RWPE2 (cell line): ENCODE measurements at places on chromosomes 6 and 20.

- H3K36me3 ChIP-seq, result no peaks in the 10 kb centered on the region
- H3K4me1 ChIP-seq, result peaks cover 21% of the 10 kb centered on the region
- no peaks in the 10 kb centered on the region for H3K27me3 ChIP-seq
- H3K4me3 ChIP-seq, result no peak overlapping the region
Observed at GRCh38 chr6:163383912-163384311, 30.6 kb upstream of the QKI start.

GRCh38 chr6:112680091-112680490 lies 333.0 kb downstream of the RFPL4B start:
- no peak overlapping the region for H3K27ac ChIP-seq
- DNase-seq, result no peak
- H3K27me3 ChIP-seq, result no peaks in the 10 kb centered on the region
- no peak overlapping the region for H3K4me3 ChIP-seq

GRCh38 chr20:61932711-61933480 lies 132.8 kb downstream of the TAF4 start:
- H3K27me3 ChIP-seq, result no peaks in the 10 kb centered on the region
- peaks cover 26% of the 10 kb centered on the region for H3K36me3 ChIP-seq
- no peak overlapping the region for H3K27ac ChIP-seq

GRCh38 chr20:3728876-3729275 lies 3.6 kb upstream of the HSPA12B start:
- DNase-seq, result no peak
- peaks cover 15% of the 10 kb centered on the region for H3K4me1 ChIP-seq
- H3K36me3 ChIP-seq, result no peaks in the 10 kb centered on the region
- H3K27me3 ChIP-seq, result no peaks in the 10 kb centered on the region
- H3K4me3 ChIP-seq, result no peak overlapping the region

GRCh38 chr6:106885679-106886078 lies 88.8 kb downstream of the CD24 start:
- no peaks in the 10 kb centered on the region for H3K27me3 ChIP-seq
- H3K4me3 ChIP-seq, result no peak overlapping the region
- no peaks in the 10 kb centered on the region for H3K36me3 ChIP-seq
- H3K27ac ChIP-seq, result no peak overlapping the region

GRCh38 chr6:92023410-92023966 lies 1395.9 kb downstream of the EPHA7 start:
- H3K27me3 ChIP-seq, result no peaks in the 10 kb centered on the region
- peaks cover 13% of the 10 kb centered on the region for H3K36me3 ChIP-seq
- H3K4me3 ChIP-seq, result no peak overlapping the region
- no peaks in the 10 kb centered on the region for H3K4me1 ChIP-seq
- no peak overlapping the region for H3K27ac ChIP-seq
- DNase-seq, result no peak

DNA sequence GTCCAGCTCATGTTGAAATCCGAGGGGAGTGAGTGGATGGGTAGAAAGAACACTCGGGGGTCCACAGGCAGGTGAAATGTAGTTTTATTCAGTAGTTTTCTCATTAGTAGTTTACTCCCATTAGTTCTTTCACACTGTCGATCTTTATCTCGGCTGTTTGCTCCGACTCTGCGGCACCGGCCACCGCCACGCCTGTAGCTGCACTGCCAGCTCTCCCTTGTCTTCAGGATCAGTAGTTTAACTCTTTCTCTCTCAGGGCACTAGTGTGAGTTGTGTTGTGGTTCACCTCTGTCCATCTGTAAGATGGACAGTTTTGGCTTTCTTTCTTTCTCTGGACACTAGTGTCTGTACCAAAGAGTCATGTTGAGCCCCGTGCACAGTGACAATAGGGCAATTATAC lies 195.7 kb downstream of the LMBRD1 start:
- no peak for DNase-seq
- no peaks in the 10 kb centered on the region for H3K36me3 ChIP-seq
- no peaks in the 10 kb centered on the region for H3K4me1 ChIP-seq
- no peak overlapping the region for H3K4me3 ChIP-seq

- H3K4me3 ChIP-seq, result no peak overlapping the region
- H3K27me3 ChIP-seq, result no peaks in the 10 kb centered on the region
- H3K36me3 ChIP-seq, result no peaks in the 10 kb centered on the region
Observed at GRCh38 chr6:77092971-77093370, 370.3 kb downstream of the HTR1B start.

DNA sequence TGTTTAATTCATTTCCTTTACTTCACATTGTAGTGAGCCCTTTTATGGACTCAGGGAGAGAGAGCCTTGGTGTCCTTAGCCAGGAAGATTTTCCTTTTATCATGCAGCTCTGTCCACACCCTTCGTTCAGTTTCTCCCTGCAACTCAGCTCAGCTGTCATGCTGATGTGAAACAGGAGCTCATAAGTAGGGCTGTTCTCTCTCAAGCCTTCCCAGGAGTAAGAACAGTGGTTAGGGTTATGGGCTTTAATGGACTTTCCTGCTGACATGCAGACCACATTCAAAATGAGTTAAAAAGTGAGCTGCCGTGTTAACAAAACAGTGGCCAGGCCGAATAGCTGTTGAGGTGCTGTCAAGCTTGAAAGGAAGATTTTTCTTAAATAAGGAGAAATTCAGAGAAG lies 104.1 kb downstream of the BCKDHB start:
- no peak overlapping the region for H3K27ac ChIP-seq
- no peak overlapping the region for H3K4me3 ChIP-seq

- no peak overlapping the region for H3K4me3 ChIP-seq
- H3K36me3 ChIP-seq, result no peaks in the 10 kb centered on the region
- H3K27ac ChIP-seq, result no peak overlapping the region
- H3K4me1 ChIP-seq, result no peaks in the 10 kb centered on the region
- DNase-seq, result no peak
Observed at GRCh38 chr6:80094017-80094416, 12.5 kb upstream of the BCKDHB start.

- DNase-seq, result no peak
- no peaks in the 10 kb centered on the region for H3K36me3 ChIP-seq
- H3K27me3 ChIP-seq, result no peaks in the 10 kb centered on the region
- H3K27ac ChIP-seq, result no peak overlapping the region
- peaks cover 4% of the 10 kb centered on the region for H3K4me1 ChIP-seq
- H3K4me3 ChIP-seq, result no peak overlapping the region
Observed at GRCh38 chr6:40437631-40438030, 149.5 kb downstream of the LRFN2 start.

GRCh38 chr6:150866147-150866990 lies 867 bp downstream of the MTHFD1L start:
- peaks cover 15% of the 10 kb centered on the region; the same call in 1 of the 2 replicates for H3K36me3 ChIP-seq
- peak overlapping the region; percentile 88 for H3K27ac ChIP-seq
- peak overlapping the region; percentile 92 for H3K4me3 ChIP-seq
- no peaks in the 10 kb centered on the region for H3K27me3 ChIP-seq
- DNase-seq, result peak; percentile 87
- H3K4me1 ChIP-seq, result no peaks in the 10 kb centered on the region

- no peaks in the 10 kb centered on the region for H3K27me3 ChIP-seq
- no peak for DNase-seq
- no peaks in the 10 kb centered on the region for H3K36me3 ChIP-seq
- H3K4me3 ChIP-seq, result no peak overlapping the region
- no peak overlapping the region for H3K27ac ChIP-seq
Observed at GRCh38 chr6:13536796-13537526, 37.4 kb upstream of the SIRT5 start.

- no peak overlapping the region for H3K27ac ChIP-seq
- H3K4me1 ChIP-seq, result peaks cover 3% of the 10 kb centered on the region
- H3K4me3 ChIP-seq, result no peak overlapping the region
- DNase-seq, result no peak
- H3K36me3 ChIP-seq, result peaks cover 60% of the 10 kb centered on the region
Observed at GRCh38 chr20:35947489-35947888, 6.8 kb downstream of the SCAND1 start.

GRCh38 chr6:74717591-74717990 lies 488.3 kb downstream of the COL12A1 start:
- H3K4me1 ChIP-seq, result peaks cover 13% of the 10 kb centered on the region
- H3K27ac ChIP-seq, result no peak overlapping the region
- no peak overlapping the region for H3K4me3 ChIP-seq
- DNase-seq, result no peak

- H3K4me1 ChIP-seq, result peaks cover 14% of the 10 kb centered on the region
- DNase-seq, result no peak
- H3K36me3 ChIP-seq, result peaks cover 34% of the 10 kb centered on the region
- no peak overlapping the region for H3K27ac ChIP-seq
Observed at GRCh38 chr6:80129485-80129884, 23.0 kb downstream of the BCKDHB start.

DNA sequence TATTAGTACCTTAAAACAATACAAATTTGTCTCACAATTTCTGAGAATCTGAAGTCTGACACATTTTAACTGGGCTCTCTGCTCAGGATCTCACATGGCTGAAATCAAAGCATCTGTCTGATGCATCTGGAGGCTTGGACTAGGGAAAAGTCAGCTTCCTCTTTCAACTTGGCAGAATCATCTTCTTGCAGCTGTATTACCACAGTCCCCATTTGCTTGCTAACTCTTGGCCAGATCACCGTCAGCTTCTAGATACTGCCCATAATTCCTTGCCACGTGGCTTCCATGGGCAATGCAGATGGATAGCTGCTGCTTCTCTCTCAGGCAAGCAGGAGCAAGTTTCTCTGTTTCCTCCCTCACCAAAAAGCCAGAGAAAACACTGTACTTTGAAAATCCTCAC lies 1106.4 kb upstream of the CITED2 start:
- H3K36me3 ChIP-seq, result no peaks in the 10 kb centered on the region; the same call in 1 of the 2 replicates
- no peaks in the 10 kb centered on the region for H3K27me3 ChIP-seq
- H3K4me3 ChIP-seq, result no peak overlapping the region
- no peak for DNase-seq
- peaks cover 4% of the 10 kb centered on the region for H3K4me1 ChIP-seq

DNA sequence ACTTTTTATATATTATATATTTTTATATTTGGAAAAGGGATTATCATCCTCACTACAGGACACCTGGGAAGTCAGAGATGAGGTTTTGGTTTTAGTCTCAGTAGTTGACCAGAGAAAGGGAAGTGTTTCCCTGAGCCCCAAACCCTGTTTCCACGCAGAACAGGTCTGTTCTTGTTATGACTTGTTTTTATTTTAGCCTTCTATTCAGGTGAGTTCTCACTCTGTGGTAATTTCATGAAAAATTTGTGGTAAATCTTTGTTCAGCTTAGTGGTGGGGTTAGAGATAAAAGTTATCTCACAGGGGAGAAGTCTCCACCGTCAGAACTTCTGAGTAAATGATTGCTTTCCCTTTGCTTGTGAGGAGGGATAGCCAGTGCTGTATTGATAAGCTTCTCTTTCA lies 224.9 kb downstream of the FARS2 start:
- H3K27ac ChIP-seq, result no peak overlapping the region
- no peaks in the 10 kb centered on the region for H3K27me3 ChIP-seq
- no peak for DNase-seq
- H3K36me3 ChIP-seq, result no peaks in the 10 kb centered on the region
- H3K4me3 ChIP-seq, result no peak overlapping the region
- no peaks in the 10 kb centered on the region for H3K4me1 ChIP-seq

DNA sequence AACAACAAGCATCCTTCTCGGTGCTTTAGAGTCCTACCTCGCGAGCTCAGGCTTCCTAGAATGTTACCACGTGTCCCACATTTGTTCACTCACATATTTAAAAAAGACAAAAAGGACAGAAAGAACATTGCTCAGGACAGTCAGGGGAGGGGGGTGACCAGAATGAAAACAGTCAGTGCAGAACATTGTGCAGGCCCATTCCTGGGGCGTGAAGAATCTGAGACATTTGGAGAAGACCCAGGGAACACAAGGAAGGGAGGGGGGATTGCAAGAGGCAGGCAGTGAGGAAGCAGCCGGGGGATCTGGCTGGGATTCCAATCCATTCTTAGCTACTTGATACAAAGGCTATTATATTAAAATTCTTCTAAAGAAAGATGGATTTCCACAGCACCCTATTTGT lies 270.4 kb upstream of the CITED2 start:
- no peak overlapping the region for H3K27ac ChIP-seq
- no peak for DNase-seq
- H3K36me3 ChIP-seq, result no peaks in the 10 kb centered on the region
- no peaks in the 10 kb centered on the region for H3K4me1 ChIP-seq
- H3K4me3 ChIP-seq, result no peak overlapping the region
- no peaks in the 10 kb centered on the region for H3K27me3 ChIP-seq

GRCh38 chr6:75101896-75102295 lies 104.0 kb downstream of the COL12A1 start:
- H3K4me1 ChIP-seq, result peaks cover 4% of the 10 kb centered on the region
- no peak for DNase-seq
- no peak overlapping the region for H3K4me3 ChIP-seq
- H3K27ac ChIP-seq, result no peak overlapping the region
- H3K36me3 ChIP-seq, result peaks cover 48% of the 10 kb centered on the region

DNA sequence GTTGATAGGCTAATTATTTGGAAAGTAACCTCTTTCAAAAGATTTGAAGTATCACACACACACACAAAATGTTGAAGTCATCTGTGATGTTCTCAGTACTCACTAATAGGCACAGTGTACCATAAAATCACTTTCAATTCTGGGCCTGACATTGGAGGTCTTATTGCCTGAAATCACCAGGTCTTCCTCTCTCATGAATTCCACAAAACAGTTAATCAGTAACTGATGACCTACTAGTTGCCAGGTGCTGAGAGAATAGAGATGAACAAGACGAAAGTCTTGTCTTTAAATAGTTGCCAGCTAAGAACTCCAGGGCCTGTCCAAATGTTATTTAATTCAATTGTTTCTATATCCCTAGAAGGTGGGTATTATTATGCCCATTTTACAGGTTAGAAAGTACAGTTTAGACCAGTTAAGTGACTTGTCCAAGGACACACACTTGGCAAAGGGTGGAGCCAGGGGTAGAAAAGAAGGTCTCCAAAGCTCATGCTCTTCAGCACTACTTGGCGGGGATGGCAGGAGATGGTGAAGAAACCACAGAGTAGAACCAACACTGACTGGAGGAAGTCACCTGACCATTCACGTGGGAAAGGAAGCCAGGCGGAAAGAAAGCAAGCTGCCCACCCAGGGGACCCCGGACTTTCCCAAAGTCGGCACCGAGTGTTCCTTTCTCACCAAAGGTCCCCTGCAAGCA lies 116.4 kb downstream of the KIF6 start:
- no peak for DNase-seq
- H3K36me3 ChIP-seq, result no peaks in the 10 kb centered on the region
- no peak overlapping the region for H3K27ac ChIP-seq

DNA sequence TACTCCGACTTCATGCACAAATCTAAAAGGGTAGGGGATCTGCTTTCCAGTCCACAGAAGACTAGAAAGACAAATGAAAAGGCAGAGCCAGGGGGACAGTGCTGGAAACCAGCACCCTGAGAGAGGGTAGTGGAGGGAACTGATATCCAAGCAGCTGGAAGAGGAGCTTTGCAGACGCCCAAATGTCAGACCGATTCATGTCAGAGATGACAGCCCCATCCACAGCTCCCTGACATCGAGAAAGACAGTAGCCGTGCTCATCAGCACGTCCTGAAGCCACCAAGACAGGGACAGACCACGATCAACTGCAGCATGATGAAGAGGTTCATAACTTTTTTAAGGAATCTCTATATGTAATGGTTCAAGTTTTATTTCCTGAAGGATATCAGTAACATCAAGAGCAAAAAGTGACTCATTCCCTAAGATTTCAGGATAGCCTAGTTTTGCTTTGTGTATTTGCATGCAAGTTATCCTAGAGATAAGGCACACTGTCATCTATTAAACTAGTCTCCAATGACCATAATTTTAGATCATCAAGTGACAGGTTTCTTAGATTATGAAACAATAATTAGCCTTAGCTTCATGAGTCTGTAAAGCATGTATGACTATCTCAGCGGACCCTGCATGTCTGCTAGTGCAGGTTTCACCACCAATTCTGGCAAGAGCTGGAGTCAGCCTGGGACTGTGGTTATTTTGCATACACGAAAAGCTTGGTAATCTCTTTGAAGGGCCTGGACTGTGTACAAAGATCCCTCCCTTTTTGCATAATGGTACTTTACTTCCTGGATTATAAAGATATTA lies 43.0 kb downstream of the PRDM1 start:
- H3K36me3 ChIP-seq, result no peaks in the 10 kb centered on the region
- no peaks in the 10 kb centered on the region for H3K27me3 ChIP-seq
- peak overlapping the region; percentile 58 for H3K27ac ChIP-seq
- no peak overlapping the region for H3K4me3 ChIP-seq
- H3K4me1 ChIP-seq, result peaks cover 18% of the 10 kb centered on the region
